ENCODE measurements at places on chromosomes 1 and 21.

DNA sequence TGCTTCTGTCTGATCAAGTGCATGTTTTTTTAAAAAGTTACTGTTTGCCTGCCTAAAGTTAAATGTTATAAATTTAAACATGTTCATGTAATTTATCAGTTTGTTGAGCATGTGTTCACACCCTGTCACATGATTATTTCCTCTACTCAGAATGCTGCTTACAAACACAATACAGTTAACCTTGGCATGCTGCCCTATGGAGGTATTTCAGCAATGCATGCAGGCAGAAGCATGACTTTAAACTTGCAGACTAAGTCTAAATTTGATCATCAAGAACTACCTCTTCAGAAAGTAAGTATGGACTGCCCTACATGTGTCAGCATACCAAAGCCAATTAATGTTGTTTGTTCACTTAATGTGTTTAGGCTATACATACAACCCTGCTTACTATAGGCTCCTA is 161.6 kb downstream of the LRRC40 start:
- no peak for DNase-seq

DNA sequence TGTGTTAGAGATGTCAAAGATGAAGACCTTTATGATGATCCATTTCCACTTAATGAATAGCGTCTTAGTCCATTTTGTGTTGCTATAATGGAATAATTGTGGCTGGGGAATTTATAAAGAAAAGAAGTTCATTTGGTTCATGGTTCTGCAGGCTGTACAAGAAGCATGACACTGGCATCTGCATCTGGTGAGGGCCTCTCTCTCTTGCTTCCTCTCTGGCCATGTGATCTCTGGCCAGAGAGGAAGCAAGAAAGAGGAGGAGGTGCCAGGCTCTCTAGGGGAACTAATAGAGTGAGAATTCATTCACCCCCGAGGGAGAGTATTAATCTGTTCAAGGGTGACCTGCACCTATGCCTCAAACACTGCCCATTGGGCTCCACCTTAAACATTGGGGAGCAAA is 242.8 kb downstream of the DISC1 start:
- peak; percentile 16 for DNase-seq

GRCh38 chr1:218614031-218614430 is 268.9 kb downstream of the TGFB2 start:
- no peak for DNase-seq

DNA sequence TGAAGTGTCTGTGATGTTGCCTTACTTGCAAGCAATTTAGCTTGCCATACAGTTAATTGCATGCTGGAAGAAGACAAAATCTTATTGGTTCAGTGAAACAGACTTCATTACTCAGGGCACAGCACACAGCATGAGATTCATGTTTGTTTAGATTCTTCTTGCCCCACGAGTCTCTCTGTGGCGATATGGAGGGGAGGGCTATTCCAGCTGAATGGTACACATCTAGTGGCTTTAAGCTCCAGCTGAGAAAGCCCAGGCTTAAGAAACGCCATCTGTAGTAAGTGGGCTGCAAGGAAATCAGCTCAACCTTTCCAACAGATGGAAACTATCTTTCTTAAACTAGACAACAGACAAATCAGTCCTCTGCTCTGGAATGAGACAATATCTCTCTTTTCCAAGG is 1022.0 kb downstream of the NCAM2 start:
- DNase-seq, result no peak

GRCh38 chr1:42937141-42937696 is 21.4 kb downstream of the SLC2A1 start:
- DNase-seq, result no peak

GRCh38 chr1:109792056-109792831 is 28.5 kb upstream of the EPS8L3 start:
- DNase-seq, result peak; percentile 76

DNA sequence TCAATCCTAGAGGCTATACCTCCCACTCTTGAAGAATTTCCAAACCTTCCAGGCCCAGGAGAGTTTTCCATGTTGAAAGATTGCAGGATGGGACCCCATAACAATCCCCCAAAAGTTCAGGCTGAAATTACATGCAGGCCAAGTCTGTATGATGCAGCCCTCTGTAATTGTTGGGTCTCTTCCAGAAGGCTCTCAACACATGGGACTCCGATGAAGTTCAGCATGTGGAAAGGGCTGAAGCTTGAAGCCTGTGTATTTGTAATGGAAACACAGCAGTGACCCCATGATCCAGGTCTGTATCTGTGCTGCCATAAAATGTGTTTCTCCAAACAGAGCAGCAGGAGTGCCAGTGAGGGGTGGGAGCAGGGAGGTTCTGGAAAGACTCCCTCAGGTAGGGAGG is 202.5 kb upstream of the LYPLAL1 start:
- DNase-seq, result no peak

DNA sequence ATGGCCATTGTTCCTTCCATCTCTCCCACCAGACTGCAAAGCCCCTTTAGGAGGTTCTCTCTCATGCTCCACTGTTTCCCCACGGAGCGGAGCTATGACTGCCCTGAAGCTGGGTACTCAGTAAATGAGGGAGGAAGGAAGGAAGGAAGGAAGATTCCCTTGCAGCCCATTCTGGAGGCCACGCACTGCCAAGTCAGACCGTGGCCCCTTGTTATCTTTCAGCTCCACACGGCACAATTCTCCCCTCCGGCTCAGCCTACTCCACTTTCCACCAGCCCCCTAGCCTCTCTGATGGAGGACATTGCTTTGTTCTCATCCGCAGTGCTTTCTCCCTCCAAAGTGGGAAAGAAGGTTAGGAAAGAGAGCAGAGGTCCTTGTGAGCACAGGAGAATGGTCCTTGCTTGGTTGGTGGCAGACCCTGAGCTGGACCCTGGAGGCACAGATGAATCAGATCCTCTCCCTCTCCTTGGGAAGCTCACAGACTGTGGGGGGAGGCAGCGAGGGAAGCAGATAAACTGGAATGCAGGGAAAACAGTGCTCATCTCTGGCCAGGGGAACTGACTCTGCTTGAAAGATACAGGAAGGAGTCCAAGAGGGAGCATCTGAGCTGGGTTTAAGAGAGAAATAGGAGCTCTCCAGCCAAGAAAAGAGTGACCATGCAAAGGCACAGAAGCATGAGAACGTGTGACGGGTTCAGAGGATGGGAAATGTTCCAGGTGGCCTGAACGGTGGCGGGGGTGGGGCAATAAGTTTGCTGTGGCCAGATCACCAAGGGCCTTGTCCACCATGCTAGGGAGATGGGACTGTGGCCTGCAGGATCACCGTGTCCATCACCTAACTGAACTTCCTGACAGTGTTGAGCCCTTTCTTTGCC is 52.6 kb downstream of the GLIS1 start:
- DNase-seq, result no peak

GRCh38 chr1:79304131-79304530 is 297.6 kb upstream of the ADGRL4 start:
- no peak for DNase-seq

DNA sequence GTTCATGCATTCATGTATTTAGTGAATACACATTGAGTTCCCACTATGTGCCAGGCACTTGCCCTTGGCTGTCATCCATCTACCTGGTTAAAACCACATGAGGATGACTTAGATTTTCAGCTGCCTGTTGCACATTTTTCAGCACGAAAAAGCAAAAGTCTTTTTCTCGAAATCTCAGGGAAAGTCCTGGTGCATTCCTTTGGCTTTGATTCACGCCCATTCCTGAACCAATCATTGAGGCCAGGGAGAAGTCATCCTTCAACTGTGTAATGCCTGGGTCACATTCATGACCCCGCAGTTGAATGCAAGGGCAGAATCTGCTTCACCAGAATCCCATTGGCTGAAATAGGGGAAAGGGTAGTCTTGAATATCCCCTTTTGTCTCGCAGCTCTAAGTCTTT is 84.4 kb downstream of the RNF220 start:
- DNase-seq, result no peak

- DNase-seq, result no peak
Measured at GRCh38 chr21:17786071-17786850, 32.9 kb downstream of the C21orf91 start.

DNA sequence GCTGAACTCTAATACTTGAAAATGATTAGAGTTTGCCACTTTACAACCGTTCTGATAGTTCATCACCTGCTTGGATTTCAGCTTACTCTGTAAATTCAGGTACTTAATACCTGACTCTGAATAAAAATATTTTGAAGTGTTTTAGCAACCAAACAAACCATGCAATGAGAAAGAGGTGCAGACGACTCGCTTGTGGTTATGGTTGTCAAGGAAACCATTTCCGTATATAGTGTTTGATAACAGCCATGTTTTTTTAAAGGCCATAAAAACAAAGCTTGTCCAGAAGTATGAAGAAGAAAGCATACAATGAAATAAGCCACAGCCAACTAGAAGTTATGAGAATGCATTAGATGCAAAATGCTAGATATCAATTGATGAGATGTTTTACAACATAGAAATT is 167.2 kb upstream of the HMCN1 start:
- no peak for DNase-seq

DNA sequence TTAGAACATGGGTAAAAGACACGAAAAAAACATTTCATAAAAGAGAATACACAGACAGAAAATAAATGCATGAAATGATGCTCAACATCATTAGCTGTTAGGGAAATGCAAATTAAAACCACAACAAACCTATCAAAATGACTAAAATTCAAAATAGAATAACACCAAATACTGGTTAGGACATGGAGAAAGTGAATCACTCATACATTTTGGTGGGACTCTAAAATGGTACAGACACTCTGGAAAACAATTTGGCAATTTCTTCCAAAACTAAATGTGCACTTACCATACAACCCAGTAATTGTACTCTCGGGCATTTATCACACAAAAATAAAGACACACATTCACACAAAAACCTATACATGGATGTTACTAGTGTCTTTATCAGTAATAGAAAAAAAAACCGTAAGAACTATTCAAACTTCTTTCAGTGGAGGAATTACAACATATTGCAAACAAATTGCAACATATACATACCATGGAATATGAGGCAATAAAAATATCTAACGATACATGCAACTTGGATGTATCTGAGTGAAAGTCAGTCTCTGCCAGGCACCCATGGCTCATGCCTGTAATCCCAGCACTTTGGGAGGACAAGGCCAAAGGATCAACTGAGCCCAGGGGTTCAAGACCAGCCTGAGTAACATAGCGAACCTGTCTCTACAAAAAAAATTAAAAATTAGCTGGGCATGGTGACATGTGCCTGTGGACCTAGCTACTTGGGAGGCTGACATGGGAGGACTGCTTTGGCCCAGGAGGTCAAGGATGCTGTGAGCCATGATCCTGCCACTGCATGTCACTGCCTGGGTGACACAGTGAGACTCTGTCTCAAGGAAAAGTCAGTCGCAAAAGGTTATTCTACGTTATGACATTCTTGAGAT is 19.6 kb downstream of the HSF2BP start:
- DNase-seq, result no peak

GRCh38 chr1:226497276-226497833 is 51.2 kb upstream of the STUM start:
- no peak for DNase-seq

- peak; percentile 56 for DNase-seq
Measured at GRCh38 chr1:156813750-156814570, 2.7 kb downstream of the SH2D2A start.

DNA sequence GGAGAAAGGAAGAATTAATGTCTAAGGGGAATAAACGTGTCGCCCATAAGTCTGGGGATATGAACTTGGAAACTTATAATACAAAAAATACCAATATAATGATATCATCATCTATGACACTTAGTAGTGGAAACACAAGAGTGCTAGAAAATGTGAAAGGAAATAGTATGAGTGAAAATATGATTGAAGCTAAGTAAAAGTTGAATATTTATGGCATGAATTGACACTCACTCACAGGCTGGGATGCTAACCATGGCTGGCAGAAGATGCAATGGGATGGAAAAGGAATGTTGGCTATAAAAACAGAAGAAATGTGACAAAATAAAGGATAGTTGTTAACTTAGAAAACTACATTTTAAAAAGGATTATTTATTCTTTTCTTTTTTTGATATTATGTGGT is 120.1 kb downstream of the XPR1 start:
- no peak for DNase-seq

DNA sequence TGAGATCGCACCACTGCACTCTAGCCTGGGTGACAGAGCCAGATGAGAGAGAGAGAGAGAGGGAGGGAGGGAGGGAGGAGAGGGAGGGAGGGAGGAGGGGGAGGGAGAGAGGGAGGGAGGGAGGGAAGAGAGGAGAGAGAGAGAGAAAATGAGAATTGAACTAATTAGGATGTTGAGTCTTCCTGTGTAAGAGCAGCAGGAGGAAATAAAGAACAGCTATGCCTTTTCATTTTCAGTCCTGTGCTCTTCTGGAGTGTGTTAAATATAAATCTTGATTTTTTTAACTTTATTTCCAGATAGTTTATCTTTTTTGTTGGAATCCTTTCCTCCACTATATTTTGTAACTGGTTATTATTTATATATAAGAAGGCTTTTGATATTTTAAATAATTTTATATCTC is 27.1 kb downstream of the DNTTIP2 start:
- DNase-seq, result no peak

DNA sequence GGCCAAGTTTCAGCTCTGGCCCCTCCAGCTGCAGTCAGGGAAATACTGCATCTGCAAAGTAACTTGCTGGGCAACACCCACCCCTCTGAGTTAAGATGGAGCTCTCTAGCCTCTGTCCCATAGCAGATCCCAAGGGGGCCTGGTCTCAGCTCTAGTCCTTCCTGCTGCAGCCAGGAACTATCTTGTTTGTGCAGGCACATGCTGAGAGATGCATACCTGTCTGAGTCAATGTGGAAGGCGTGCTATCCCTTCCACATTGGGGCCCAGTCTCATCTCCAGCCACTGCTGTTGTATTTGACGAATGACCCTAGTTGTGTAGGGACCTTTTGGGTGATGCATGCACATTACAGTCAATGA is 76.4 kb downstream of the CTH start:
- DNase-seq, result no peak

DNA sequence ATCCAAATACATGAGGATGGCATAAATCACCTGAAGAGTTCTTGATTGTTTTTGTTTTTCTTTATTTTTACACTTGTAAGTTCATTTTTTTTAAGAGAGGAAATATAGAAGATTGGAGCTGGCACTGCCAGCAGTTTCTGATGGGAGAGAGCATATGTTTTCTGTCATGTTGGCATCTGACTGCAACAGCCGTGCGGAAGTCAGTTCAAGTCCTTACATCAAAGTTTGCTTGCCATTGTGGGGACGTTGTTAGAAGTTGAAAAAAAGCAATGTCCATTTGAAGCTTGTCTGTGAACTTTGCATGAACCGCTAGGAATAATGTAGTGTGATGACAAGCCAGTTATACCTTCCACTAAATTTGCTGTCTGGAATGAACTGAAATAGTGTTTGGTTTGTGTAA is 126.5 kb upstream of the USH2A start:
- DNase-seq, result no peak

- DNase-seq, result peak; percentile 65
Measured at GRCh38 chr1:31181515-31182343, 58.0 kb downstream of the NKAIN1 start.

DNA sequence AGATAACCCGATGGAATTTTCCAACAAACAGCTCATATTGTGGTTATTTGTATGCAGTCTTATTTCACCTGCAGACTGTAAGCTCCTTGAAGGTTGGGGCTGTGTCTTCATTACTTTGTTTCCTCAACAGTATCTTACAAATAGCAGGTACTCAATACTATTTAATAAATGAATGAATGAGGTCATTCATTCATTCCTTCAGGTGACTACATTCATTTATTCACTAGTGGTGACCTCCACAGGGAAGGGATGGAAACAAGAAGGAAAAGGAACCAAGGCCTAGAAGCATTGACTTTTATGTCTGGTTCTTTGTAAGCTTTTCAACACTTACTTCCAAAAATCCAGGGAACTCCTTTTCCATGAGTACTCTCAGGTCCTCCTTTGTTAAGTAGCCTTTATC is 7.9 kb downstream of the S100A10 start:
- no peak for DNase-seq
